H1 (cell line): ENCODE measurements at places on chromosomes 1 and 21. TPM values are rescaled to one million over a fixed set of nuclear protein-coding genes. Genes with fewer than 3 reads are reported as not detected.

Gene PLA2G5
- not detected in 2 replicates for total RNA-seq

Gene NPPB
- total RNA-seq: 0.91 and 1.2 TPM in 2 replicates

Gene CRYAA
- not detected in 2 replicates for total RNA-seq

Gene UBE2U
- total RNA-seq: not detected in 2 replicates

Gene SFN
- total RNA-seq: 3.9 and 4.0 TPM in 2 replicates

Gene PEAR1
- 0.71 and 0.82 TPM in 2 replicates for total RNA-seq

Gene CRNN
- not detected in 2 replicates for total RNA-seq

Gene IPO13
- 20.7 and 23.0 TPM in 2 replicates for total RNA-seq

Gene COL8A2
- 2.4 and 2.8 TPM in 2 replicates for total RNA-seq

Gene ATAD3C
- total RNA-seq: 1.3 and 2.0 TPM in 2 replicates

Gene TP73
- total RNA-seq: 2.9 and 3.1 TPM in 2 replicates

Gene GPR25
- not detected in 2 replicates for total RNA-seq

Gene STIL
- total RNA-seq: 25.1 and 26.5 TPM in 2 replicates

Gene MAP1LC3C
- 1.7 and 2.1 TPM in 2 replicates for total RNA-seq

Gene MFAP2
- 172 and 188 TPM in 2 replicates for total RNA-seq

Gene IGSF9
- total RNA-seq: 28.1 and 29.2 TPM in 2 replicates

Gene CATSPERE
- 0.27 and 0.45 TPM in 2 replicates for total RNA-seq

Gene RIMS3
- 20.6 and 21.0 TPM in 2 replicates for total RNA-seq

Gene LAPTM5
- 0.37 and 0.52 TPM in 2 replicates for total RNA-seq

Gene LINGO4
- not detected in 2 replicates for total RNA-seq
